ENCODE measurements at places on chromosomes 3 and 15.

DNA sequence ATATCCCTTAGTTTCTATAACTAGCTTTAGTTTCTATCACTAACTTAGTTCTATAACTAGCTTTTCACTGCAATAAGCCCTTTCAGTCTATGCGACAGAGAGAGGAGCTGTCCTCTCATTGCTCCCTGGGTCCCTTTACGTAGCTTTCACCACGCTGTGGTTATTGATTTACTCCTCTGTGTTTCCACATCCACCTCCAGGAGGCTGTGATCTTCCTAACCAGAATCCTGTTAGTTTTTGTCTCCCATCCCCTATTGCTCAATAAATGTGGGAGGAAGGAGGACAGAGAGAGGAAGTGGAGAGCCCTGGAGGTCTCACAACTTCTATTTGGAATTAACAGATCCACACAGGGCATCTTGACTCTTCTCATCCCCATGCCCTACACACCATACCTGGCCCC, 1036.1 kb downstream of the MCTP2 start:
- no peak for DNase-seq

- DNase-seq, result no peak
Observed at GRCh38 chr15:76667943-76668715, 237.0 kb downstream of the SCAPER start.

- DNase-seq, result no peak
Observed at GRCh38 chr3:46882377-46883053, 5.0 kb downstream of the PTH1R start.

DNA sequence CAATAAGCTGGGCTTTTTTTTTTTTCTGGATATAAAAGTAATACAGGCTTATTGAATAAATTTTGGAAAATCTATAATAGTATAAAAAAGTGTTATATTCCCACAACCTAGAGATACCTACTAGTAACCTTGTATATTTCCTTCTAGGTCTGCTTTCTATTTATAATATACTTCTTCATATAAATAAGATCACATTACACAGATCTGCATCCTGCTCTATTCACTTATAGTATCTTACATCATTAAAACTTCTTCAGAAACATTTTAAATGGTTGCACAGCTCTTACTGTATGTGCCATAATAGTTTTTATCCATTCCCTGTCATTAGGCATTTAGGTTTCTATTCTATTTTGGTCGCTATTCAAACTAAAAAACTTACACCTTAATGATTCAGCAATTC, 87.0 kb upstream of the TTBK2 start:
- no peak for DNase-seq

DNA sequence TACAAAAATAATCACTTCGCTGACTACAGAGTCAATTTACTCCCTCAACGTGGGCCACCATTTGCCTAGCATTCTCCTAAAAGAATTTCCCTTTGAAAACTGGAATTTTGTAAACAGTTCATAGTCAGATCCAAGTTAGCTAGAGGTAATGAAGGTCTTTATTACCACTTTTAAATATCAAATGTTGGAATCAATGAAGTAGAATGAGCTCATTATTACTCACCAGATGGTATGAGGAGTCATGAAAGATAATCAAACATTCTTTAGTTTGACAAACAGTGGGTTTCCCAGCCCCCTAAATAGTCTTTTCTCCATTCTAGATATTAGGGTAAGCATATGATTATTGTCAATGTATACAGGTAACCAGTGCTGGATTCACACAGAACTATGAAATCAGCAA, 455.7 kb upstream of the THBS1 start:
- DNase-seq, result no peak

DNA sequence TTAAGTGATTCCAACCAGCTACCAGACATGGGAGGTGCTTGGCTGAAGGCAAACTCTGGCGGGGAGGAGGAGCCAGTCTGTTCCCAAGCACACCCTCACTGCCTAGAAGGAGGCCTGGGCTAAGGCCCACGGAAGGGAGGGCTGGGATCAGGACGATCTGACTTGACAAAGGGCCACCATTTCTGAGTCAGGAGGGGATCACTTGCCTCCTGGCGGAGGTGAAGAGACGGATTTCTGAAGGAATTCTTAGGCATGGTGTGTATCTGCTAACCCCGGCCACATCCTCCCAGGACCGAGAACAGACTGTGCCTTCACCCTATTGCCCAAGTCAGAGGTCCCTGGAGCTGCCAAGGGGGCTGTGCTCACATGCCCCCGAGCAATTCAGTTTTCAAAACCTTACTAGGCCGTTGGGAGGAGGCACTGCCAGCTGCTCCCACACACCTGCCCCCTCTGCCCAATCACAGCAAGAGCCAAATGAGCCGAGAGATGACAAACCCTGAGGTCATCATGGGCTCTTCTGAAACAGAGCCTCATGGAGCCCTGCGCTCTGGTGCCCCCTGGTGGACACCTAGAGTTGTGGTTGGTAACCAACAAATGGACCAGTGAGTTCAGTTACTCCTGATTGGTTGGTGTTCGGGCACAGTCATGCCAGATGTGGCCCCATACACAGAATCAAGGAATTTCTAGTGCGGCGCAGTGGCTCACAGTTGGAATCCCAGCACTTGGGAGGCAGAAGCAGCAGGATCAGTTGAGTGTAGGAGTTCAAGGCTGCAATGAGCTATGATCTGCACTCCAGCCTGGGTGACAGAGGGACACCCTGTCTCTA, 6.5 kb upstream of the TNK2 start:
- DNase-seq, result peak; percentile 95

- DNase-seq, result no peak
Observed at GRCh38 chr15:67838789-67839332, 984 bp downstream of the RNU6-1 start.
